ENCODE measurements at places on chromosomes 5 and 9.

GRCh38 chr9:129077236-129077635 lies 3.7 kb upstream of the DOLPP1 start:
- DNase-seq = no peak

GRCh38 chr5:67287510-67288268 lies 91.1 kb upstream of the CD180 start:
- DNase-seq = peak; percentile 86

DNA sequence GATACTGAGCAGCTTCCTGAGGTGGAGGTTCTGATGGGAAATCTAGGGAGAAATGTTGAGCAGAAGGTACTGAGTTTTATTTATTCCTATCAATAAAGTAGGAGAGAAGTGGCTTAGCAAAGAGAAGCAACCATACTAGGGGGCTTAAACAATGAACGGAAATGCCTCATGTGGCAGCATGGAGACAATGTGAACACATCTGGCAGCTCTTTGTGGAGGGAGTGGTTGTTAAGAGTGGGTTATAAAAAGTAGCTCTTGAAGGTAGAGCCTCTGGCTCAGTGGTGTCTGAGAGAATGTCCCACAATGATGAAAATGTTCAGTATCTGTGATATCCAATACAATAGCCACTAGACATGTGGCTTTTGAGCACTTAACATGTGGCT lies 52.7 kb upstream of the EQTN start:
- no peak for DNase-seq

- no peak for DNase-seq
These were observed 604.5 kb upstream of the KLF4 start for GRCh38 chr9:108093773-108094675.

- no peak for DNase-seq
These were observed 1.3 kb downstream of the PTRH1 start for GRCh38 chr9:127714020-127714750.

DNA sequence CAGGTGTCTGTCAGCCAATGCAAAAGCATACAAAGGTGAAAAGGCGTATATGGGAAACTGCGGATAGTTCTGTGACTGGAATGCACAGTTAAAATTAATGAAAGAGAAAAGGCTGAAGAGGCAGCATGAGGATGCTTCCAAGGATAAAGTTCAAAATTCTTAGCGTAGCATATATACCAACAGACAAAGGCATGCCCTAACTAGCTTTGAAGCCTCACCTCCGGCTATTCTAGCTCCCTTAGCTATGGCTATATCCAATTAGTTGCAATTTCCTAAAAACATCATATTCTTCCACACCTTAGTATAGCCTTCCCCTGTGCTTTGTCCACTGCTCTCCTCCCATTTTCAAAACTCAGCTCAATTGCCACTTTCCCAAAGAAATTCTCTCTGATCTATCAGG lies 1.4 kb upstream of the DNAJA1 start:
- no peak for DNase-seq

- DNase-seq = no peak
These were observed 19.9 kb upstream of the ADRB2 start for GRCh38 chr5:148806520-148806931.

GRCh38 chr9:104675611-104676010 lies 18.7 kb upstream of the OR13D1 start:
- DNase-seq = peak; percentile 33

- DNase-seq = peak; percentile 27
These were observed 512.2 kb downstream of the ZNF608 start for GRCh38 chr5:124234022-124234769.

DNA sequence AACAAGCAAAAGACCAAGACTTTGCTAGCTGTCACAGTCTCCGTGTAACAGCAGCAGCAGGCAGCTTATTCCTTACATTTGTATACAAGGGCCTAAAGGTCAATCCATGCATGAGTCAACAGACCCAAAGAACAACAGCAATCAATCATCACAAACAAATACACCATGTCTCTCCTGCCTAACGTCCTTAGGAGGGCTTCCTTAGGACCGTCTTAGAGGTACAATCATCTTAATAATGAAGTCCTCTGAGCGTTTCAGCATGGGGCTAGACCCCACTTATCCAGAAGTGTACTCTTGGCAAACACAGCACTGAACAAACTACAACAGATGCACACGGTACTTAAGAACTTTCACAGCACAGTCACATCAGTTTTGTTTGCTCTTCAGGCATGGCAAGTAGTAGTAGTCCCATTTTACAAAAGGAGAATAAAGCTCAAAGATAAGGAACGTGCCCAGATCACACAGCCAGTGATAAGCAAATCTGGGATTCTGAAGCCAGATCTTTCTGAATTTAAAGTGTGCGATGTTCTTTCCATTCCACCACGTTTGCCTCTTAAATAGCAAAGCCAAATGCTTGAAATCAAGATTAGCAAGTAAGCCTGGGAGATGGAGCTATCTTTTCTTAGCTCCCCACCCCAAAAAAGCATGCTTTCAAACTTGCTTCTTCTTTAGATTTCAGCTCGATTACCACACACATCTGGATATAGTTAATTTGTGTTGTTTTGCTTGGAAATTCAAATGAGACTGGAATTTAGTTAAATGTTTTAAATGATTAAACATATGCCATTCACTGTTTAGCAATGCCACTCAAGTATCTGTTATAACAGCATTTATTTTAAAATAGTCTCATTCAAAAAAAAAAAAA lies 24.2 kb downstream of the PSMB7 start:
- peak; percentile 70 for DNase-seq

DNA sequence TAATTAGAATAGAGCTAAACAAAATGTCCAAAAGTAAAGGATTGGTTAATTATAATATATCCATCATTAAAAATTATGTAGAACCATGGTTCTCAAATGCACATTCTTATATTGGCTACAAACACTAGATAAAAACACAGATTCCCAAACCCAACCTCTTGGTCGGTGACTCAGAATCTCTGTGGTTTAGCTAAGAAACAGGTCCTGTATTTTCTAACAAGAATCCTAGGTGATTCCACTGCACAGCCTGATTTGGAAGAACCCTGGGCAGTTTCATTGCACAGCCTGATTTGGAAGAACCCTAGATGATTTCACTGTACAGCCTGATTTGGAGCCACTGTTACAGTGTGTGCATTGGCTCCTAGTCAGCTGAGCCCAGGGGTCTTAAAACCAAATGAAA lies 67.9 kb downstream of the KIAA1958 start:
- DNase-seq = peak; percentile 81

- DNase-seq = no peak
These were observed 32.6 kb downstream of the ROR2 start for GRCh38 chr9:91917436-91917835.

- DNase-seq = peak; percentile 77
These were observed 10.8 kb downstream of the FIBCD1 start for GRCh38 chr9:130927995-130928900.

DNA sequence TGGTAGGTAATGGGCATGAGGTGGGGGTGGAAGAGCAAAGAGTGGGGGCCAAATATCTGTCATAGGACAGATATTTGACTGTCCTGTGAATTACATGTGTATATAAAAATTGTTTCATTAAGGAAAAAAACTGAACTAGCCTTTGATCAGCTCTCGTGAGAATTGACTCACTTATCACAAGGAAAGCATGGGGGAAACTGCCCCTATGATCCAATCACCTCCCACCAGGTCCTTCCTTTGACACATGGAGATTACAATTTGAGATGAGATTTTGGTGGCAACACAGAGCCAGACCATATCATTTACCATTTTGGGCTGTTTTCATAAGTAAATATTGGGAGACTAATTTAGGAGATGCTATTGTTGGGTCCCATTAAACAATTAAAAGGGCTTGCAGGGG lies 63.2 kb upstream of the FYB1 start:
- no peak for DNase-seq

DNA sequence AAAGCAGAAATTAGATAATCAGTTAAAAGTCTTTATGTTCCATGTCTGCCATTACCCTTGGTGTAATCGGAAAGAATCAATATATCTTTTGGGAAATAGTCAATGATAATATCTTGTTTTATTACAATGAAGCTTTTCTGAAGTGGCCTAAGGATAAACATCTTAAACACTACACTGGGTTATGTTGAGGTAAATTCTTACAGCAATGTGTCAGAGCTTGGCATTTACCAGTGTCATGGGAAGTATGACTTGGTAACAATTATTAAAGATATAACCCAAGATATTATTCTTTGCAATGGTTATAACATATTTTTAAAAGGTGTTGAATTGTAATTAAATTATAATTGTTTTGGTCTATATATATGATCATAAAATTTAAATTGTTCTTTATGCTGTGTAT lies 84.7 kb downstream of the CFAP95 start:
- DNase-seq = no peak

DNA sequence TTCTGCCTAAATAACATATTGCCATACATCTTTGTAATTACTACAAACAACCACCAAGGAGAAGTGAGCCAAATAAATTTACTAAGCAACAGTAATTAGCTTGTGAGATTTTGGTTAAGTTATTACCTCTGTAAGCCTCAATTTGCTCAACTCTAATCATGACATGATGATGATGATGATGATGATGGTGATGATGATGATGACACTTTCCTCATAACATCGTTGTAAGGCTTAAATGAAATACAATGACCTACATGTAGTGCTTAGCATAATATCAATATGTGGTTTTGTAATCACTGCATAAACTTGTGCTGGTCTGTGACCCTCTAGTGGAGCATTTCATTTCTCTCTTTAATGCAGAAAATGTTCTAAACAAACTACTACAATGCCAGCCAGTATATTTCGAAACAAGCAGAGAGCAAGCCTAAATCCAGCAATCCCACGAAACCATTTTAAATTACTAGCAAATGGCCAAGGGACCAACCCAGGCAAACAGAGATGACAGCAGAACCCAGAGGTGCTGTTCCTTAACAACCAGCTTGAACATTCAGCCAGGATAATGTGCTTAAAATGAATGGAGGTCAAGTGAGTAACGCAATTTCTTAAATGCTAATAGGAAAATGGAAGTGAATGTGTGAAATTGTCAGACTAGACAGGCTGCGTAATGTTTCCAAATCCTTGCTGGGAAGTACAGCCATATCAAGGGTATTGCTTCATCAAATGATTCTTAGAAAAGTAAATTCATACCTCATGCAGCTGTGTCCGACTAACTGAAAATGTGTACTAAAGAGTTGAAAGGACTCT lies 281.9 kb upstream of the PUM3 start:
- DNase-seq = no peak

GRCh38 chr5:80784451-80784850 lies 129.7 kb upstream of the DHFR start:
- no peak for DNase-seq

- peak; percentile 61 for DNase-seq
These were observed 12.5 kb upstream of the FOXE1 start for GRCh38 chr9:97840521-97840920.

DNA sequence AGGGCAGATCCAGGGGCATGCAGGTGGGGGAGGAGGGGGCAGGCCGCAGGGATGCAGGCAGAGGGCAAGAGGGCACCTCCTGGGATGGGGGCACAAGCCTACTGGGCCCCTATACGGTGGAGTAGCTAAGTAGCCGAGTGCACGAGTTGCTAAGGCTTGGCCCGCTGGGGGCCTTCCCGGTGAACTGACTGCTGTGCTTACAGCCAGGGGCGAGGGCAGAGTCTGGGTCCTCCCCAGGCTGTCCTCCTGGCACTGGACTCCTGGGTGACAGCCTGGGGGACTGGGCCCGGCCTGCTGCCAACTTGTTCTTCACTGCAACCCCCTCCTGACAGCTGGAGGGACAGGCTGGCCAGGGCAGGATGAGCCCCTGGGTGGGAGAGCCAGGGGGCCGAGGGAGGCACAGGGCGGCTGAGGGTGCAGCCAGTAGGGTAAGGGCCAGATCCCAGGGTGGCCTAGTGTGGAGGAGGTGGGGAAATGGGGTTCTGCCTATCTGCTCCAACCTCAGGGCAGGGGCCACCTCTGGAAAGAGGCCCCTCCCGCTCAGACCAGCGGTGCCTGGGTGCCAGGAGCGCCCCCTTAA lies 1.7 kb upstream of the EGFL7 start:
- DNase-seq = no peak

DNA sequence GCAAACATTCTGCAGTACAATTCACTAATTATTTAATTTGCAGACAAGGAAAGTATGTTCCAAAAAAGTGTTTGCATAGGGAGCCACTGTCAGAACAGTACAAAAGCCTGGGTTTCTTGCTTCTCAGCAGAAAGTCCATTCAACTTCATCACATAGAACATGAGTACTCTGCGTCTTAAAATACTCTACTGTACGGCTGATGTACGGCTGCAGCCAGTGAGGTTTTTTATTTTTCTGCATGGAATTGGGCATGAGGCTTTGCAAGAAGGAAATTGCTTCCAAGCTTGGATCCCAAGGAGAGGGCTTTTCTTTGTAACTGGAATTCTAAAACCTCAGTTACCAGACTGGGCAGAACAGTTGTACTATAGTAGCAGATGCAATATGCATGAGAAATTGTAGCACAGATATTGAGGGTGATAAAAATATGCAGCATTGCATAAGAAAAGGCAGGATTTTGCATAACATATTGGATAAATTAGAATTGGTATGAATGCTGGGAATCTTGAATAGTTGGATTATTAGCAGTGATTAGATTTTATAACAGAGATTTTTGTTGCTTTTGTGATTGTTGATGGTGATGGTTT lies 178.1 kb upstream of the CDH9 start:
- DNase-seq = peak; percentile 36

GRCh38 chr9:113712053-113712452 lies 164.1 kb upstream of the ZNF618 start:
- DNase-seq = peak; percentile 64

DNA sequence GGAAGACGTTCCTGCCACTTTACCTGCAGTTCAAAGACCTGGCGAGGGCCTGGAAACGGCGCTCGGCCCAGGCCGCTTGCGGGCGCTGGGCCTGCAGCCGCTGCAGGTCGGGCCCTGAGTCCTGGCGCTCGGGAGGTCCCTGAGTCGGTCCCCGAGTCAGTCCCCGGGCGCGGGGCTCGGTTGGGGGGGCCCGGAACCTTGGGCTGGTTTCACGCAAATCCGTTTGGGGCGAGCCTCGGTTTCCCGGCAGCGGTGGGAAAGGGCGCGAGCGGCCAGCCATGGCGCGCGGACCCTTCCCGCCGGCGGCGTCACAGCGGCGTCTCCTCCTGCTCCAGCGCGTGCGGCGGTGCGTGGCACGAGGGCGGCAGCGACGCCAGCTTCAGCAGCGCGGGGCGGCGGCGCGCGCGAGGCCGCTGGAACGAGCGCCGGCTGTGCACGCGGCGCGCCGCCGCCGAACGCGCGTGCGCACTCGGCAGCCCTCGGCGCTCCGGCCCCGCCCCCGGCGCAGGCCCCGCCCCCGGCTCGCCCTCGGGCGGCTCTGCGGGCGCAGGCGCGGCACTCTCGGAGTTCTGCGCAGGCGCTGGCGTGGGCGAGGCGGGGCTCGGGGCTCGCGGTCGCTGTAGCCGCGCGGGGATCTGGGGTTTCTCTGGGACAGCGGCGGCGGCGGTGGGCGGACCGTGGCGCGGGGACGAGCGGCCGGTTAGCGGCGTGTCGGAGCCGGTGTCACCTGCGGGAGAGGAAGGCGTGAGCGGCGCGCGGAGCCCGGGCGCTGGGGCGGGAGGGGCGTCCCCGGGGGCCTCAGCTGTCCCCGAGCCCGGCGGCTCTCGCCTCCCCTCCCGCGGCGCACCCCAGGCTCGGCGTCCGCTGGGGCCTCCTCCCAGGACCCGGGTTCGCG lies 29.9 kb downstream of the EXOC3 start:
- peak; percentile 85 for DNase-seq

- no peak for DNase-seq
These were observed 11.2 kb downstream of the SH3RF2 start for GRCh38 chr5:145947581-145947980.

GRCh38 chr9:68458918-68459317 lies 81.8 kb downstream of the TMEM252 start:
- no peak for DNase-seq
